ENCODE measurements at places on chromosomes 16 and 17.

- peak; percentile 87 for DNase-seq
Observed at GRCh38 chr17:67374329-67375053, 2.6 kb upstream of the PITPNC1 start.

DNA sequence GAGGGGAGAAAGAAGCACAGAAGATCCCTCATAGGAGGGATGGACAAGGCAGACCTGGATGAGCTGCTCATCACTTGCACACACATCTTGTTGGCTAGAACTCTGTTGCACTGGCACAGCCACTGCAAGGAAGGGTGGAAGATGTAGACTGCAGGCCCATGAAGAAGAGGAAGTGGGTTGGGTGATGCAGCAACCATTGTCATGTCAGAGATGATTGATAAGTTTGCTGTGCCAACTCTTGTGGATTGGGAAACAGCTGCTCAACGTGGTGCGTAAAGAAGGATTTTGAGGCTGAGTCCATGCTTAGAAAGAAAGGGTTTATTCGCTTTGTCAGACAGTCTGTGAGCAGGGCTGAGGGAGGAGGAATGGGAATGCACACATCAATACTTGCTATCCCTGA is 161.4 kb upstream of the MPHOSPH6 start:
- no peak for DNase-seq

DNA sequence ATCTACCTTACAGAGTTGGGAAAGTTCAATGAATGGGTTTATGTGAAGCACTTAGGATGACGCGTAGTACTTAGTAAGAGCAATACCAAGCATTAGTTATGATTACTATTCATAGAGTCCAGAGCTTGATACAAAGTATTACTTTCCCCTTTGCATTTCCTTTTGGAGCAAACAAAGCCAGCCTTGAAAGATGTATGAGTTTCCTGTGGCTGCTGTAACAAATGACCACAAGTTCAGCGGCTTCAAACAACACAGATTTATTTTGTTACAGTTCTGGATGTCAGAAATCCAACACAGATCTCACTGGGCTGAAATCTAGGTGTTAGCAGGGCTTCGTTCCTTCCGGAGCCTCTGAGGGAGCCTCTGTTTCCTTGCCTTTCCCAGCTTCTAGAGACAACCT is 8.6 kb upstream of the MLYCD start:
- DNase-seq: no peak

DNA sequence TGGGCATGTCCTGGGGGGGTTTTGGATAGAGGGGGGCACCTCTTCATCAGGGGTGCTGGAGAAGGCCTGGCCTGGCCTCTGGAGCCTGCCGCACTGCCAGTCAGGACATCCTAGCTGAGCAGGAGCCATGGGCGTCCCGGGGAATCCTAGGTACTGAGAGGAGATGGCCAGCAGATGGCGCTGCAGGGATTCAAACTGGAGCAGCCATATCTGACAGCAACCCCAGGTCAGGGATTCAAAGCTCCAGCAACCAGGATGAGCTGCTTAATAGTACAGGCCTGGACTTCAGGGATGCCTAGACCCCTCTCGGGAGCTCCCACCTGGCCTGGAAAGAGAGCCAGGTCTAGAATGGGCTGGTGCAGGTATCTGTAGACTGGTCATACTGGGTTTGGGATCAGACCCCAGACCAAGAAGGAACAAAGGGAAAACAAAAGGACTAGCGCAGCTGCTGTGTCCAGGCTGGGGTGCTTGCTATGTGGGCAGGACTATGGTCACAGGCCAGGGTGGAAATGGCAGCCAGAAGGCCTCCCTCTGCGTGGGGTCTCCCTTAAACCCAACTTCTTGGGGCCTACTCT is 306.9 kb upstream of the RBFOX1 start:
- DNase-seq: peak; percentile 60

GRCh38 chr17:43350888-43351361 is 47.9 kb upstream of the ARL4D start:
- no peak for DNase-seq

GRCh38 chr16:24993722-24994686 is 21.2 kb downstream of the ARHGAP17 start:
- DNase-seq: no peak

DNA sequence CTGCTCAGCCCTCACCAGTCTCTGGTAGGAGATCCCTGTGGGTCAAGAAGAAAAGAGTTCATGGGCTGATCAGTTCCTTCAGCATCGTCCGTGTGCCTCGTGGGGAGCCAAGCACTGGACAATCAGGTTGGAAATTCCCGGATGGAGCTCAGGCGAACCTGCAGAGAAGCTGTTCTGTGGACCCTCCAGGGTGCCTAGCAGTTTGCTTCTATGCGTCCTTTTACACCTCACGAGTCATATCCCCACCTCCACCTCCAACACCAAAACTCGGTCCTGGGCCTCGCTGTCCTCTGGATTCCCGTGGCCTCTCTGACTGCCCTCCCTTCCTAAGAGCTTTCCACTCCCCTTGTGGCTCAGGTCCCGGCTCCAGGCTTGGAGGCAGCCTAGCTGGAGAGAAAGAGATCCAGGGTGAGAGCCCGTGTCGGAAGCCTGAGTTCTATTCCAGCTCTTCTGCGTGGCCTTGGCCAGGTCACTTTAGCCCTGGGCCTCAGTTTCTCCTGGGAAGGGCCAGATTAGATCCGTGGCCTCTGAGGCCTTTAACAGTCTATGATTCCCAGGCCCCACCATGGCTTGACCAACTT is 26.2 kb upstream of the PIK3R6 start:
- no peak for DNase-seq

- no peak for DNase-seq
Observed at GRCh38 chr17:57302690-57303465, 46.6 kb downstream of the MSI2 start.

DNA sequence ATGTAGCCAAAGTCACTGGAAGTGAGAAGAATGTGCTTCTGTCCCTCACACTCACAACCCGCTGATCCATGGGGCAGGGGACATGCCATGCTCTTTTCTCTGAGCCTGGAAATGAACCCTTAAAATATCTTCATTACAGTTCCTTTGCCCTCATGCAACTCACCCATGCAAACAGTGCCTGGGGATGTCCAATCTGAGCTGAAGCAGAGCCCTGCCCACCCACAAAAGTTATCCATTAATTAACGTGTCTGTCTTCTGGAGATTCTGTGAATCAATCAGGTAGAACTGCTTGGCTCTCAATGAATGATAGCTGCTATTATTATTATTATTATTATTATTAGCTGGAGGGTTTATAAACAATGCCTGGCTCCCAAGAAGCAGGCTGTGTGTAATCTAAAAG is 133.7 kb downstream of the USP31 start:
- no peak for DNase-seq
